Body of pancreas (tissue), 4 donors: ENCODE measurements at places on chromosomes 4 and X. TPM values are rescaled to one million over a fixed set of nuclear protein-coding genes. Genes with fewer than 3 reads are reported as not detected.

DNA sequence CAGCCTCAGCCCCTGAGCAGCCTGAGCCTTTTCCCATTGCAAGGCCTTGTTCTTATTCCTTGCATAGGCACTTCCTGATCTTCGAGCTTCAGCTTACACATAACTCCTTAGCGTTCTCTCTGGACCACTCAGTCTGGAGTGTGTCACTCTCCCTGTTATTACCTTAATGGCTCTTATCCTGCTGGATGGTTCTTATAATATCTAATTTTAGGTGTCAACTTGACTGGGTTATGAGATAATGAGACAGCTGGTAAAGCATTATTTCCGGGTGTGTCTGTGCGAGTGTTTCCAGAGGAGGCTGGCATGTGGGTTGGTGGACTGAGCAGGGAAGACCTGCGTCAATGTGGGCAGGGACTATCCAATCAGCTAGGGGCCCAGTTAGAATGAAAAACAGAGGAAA is 75.7 kb downstream of the HAUS3 start:
- DNase-seq = no peak

ASB12 gene
- total RNA-seq = not detected

DNA sequence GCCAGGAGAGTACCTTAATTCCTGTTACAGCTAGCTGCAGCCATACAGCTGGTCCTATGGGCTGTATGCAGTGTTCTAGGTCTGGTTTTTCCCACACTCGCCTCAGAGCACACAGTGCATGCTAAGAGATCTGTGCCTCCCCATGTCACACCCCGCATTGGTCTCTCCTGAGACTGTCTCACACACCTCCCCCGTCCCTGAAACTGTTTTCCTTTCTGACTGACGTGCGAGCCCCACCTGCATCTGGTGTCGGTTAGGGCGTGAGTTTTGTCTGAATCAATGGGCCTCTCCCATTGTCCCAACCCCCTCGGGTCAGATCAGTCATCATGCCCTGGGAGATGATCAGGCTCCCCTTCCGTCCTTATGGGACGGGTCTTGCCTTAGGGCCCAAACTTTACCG is 3.4 kb upstream of the UGT8 start:
- no peak for DNase-seq

DNA sequence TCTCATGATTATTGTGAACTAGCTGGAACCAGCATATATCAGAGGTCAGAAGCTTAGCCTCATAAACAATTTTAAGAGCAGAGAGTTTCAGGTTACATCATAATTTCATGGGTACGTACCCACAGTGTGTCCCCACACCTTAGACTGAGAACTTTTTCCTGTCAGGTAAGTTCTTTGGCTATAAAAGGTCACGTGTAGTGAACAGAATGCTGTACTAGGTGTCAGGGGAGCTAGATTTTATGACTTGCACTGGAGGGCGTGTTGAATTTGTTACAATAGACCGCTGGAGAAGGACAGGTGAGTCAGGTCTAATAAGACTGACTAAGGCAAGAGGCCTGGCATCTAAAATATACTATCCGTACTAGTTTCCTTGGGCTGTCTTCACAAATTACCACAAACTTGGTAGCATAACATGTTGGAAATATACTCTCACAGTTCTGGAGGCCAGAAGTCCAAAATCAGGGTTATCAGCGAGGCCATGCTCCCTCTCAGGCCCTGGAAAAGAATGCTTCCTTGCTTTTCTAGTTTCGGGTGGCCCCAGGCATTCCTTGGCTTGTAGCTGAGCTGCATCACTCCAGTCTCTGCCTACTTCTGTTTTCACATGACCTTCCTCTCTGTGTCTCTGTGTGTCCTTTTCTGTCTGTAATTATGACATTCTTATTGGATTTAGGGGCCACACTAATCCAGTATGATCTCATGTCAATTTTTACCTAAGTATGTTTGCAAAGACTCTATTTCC is 512.0 kb upstream of the NR3C2 start:
- DNase-seq = no peak

DNA sequence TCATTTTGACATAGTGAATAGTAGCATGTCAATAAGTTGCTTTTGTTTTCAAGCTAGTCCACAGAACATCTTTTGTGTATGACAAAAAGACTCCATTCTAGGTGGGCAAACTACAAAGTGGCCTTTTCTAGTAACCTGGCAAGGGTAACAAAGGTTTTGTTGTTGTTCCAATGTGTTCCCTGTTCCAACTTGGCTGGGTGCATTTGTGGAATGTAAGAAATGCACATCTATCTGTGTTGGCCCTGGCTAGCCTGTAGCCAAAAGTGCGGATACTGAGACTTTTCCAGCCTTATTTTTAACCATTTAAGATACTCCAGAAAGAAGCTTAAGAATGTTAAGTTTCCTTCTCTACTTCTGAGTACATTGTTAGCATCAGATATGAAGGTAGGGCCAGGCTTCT is 118.7 kb upstream of the CHRDL1 start:
- DNase-seq = peak; percentile 5

BOD1L1 gene
- 28.5 TPM for total RNA-seq

DNA sequence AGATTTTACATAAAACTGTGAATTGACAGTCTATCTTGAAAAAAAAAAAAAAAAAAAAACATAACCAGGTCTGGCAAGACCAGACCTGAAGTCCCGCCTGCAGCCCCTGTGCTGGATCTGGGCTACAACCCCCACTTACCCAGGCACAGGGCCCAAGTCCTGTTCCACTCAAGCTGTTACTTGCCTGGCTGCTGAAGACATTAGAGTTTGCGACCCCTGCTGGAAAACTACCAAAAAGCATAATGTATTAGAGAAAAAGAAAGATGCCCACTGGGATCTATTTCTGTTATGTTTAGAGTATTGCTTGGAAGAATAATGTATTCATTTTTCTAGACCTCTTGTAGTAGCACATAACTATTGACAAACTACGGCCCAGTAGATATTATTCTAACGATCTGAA is 4.7 kb downstream of the HS3ST1 start:
- DNase-seq = no peak

- no peak for DNase-seq
Observed at GRCh38 chr4:1291996-1292702, 2.5 kb downstream of the MAEA start.

DNA sequence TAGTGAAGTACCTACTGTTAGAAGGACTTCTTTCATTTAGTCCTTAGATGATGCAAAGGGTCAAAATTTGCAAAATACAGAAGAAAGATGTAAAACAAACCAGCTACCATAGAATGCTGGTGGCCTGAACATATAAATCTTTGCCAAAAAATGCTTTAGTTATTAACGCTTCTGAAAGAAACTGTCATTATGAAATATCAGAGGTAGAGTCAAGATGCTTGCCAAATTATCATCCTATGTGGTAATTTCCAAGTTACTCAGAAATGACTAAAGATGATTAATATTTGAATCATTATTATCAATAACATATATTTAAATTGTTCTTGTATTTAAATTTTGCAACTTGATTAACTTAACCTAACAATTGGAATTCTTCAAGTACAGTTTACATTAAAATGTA is 588.4 kb upstream of the FAM241A start:
- DNase-seq = no peak

GRCh38 chr4:83356899-83357661 is 22.4 kb upstream of the HPSE start:
- no peak for DNase-seq

BMX gene
- total RNA-seq = 0.52 TPM

- no peak for DNase-seq
Observed at GRCh38 chr4:184448821-184449220, 25.5 kb downstream of the IRF2 start.

DNA sequence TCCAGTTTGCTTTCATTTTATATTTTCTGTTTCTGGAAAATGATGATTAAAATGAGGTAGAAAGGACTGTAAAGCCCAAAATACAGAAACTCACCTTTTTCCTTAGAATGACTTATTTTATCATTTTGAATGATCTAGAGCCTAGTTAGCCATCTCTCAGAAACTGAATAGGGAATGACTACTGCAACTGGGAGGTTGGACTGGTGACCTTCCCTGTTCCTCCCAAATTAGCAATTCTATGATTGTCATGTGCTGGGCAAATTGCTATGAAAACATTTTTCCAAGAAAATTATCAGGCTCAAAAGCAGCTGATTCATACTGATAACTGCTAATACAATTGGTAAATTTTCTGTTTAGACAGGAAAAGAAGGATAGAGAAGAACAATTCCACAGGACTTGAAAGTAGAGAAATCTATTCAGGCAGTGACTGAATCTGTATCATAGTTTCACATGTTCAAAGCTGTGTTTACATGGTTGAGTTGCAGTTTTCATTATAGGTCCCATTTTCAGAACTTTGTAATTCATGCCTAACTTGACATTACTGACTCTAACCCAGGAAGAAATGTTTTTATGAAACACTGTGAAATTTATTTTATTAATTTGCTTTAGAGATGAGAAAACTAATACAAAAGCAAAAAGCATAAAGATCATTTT is 43.4 kb upstream of the SEC24B start:
- no peak for DNase-seq

DNA sequence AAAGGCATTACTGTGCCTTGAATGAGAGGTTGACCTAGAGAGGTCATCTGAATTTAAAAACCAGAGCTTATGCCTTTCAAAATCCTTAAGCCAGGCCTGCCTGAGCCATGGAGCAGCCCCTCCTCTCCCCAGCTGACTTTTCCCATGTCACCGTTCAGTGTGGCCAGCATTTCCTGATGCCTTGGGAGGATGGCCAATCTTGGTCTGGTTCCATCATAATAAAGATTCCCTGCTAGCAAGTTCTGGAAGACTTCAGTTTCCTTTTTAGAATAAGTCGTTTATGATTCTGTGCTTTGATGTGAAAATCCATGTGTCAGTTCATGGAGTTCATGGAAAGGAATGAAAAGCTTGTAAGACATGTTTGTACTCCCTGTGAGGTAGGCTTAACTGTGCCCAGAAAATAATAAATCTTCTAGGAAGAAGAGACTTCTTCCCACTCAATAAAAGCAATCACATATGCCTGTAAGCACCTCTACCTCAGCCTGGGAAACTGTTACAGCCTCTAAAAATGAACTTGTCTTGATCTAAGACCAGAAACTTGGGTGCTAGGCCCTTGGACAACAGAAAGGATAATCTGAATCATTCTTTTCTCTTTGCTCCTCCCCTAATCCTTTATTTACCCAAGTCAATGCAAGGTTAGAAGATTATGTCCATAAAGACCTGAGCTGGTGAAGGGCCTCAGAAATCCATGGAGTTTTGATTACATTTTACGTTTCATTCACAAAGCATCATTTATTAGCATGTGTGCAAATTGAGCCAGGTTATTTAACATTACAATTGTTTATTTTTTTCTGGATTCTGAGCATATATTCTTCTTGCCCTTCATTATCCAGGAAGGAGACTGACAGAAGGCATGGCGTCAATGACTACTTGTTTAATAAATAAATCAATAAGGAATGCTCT is 84.0 kb upstream of the TBC1D9 start:
- no peak for DNase-seq

- no peak for DNase-seq
Observed at GRCh38 chr4:175143116-175143515, 225.0 kb downstream of the ADAM29 start.

GRCh38 chr4:144509088-144510015 is 136.6 kb upstream of the HHIP start:
- DNase-seq = no peak

DNA sequence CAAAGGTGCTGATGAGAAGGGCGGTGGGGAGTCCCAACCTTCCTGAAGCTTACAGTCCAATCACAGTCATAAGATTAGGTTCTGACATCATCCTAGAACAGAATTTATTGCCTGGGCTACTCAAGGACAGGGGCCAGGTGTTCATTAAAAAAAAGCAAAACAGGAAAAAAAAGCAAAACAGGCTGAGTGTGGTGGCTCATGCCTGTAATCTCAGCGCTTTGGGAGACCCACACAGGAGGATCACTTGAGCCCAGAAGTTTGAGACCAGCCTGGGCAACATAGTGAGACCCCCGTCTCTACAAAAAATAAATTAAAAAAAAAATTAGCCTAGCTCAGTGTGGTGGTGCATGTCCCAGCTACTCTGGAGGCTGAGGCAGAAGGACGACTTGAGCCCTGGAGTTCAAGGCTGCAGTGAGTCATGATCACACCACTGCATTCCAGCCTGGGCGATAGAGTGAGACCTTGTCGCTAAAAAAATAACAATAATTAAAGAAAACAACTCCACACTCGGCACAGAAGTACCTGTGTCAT is 3.0 kb downstream of the RAB9A start:
- peak; percentile 25 for DNase-seq

DNA sequence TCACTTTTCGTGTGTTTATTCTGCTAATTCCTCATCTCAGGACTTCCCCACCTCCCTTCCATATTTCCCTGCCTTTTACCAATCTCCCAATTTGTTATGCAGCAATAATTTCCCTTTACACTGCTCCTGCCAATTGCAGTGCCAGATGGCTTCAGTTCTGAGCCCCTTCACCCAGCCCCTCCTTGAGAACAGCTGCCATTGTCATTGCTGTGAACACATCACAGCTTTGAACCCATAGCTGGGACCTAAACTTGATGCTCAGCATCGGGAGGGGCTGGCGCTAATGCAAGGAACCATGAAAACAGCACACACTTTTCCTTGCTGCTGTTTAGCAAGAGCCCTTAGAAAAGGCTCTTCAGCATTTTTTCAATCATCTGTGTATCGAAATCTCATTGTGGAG is 104.9 kb downstream of the ALPK1 start:
- DNase-seq = no peak

DNA sequence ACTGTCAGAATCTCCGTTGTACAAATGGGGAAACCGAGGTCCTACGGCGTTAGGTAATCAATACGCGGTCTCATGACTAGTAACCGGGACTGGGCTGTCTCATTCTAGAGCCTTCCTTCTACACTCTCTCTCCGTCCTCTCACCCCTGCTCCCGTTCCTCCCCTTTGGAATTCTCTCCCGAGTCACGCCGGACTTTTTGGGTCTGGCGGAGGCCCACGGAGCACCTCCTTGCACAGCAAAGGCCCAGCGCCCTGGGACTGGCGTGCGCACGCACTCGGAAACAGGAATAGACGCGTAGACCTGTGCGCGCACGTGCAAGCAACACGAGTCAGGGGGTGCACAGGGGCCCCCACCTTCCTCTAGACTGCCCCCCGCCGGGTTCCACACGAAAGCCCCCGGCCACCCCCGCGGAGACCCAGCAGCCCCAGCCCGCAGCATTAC is 361 bp downstream of the QDPR start:
- DNase-seq = peak; percentile 66

CLTRN gene
- total RNA-seq = 1.3 TPM

- no peak for DNase-seq
Observed at GRCh38 chr4:80814266-80814665, 216.2 kb upstream of the BMP3 start.

DNA sequence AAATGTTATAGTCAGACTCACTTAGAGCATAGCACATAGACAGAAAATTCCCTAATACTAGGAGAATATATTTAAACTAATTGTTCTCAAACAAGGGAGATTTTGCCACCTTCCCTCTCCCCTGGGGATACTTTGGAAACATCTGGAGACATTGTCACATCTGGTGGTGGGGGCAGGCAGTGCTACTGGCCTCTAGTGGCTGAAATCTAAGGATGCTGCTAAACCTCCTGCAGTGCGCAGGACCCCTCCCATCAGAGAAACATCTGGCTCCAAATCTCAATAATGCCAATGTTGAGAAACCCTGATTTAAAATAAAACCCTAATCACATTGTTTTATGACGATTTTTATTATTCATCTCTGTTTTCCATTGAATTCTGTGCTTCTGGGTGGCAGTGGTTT is 244.9 kb downstream of the FRMPD4 start:
- no peak for DNase-seq
